ENCODE measurements at places on chromosomes 1 and 21.

- DNase-seq = no peak
These were observed 13.8 kb downstream of the GPATCH2 start for GRCh38 chr1:217617126-217617525.

DNA sequence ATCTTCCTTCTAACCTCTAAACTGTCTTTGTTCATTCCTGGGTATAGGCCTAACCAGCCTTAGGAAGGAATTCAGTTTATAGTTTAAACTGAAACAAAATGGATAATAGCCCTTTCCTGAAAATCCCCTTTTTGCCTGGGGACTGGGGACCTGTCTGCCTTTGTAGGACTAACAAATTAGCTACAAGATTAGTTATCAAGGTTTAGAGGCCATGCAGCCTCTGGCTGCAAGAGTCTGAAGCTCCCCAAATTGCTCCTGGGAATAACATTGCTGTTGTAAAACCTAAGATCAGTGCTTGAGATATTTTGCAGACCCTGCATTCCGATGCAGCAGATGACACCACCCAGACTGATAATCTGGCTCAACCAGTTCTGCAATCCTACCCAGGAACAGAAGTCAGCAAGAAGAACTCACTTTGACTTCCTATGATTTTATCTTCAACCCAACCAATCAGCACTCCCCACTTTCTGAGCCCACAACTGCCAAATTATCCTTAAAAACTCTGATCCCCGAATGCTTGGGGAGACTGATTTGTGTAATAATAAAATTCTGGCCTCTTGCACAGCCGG lies 96.6 kb upstream of the ETV3 start:
- no peak for DNase-seq

- no peak for DNase-seq
These were observed 201.6 kb downstream of the PRDM2 start for GRCh38 chr1:13901597-13901996.

DNA sequence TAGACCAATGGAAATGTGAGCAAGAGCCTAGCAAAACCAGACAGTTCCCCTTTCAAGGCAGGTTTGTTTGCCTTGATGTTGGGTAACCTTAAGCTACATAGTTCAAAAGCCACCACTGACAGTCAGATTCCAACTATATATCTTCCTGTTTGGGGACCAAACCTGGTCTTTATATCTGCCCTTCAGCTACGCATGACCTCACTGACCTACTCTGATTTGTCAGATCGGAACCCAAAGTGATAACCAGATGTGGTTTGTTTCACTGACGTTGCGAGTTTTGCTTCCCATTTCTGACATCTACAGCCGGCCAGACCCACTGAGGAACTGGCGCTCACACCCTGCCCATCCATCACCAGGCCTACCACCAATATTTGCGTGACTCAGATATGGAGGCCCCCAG lies 361.1 kb upstream of the CHRM3 start:
- no peak for DNase-seq

- no peak for DNase-seq
These were observed 49.8 kb downstream of the KCNT2 start for GRCh38 chr1:196558411-196558810.

GRCh38 chr1:201053155-201053860 lies 29.8 kb upstream of the KIF21B start:
- DNase-seq = no peak

- no peak for DNase-seq
These were observed 19.2 kb downstream of the IER5 start for GRCh38 chr1:181107711-181108110.

- peak; percentile 69 for DNase-seq
These were observed at the start of gene KLHDC9 for GRCh38 chr1:161098210-161099068. Gene KLHDC9 (plus strand): TSS chr1:161098361. CDS start chr1:161098536, 175 bp downstream.

DNA sequence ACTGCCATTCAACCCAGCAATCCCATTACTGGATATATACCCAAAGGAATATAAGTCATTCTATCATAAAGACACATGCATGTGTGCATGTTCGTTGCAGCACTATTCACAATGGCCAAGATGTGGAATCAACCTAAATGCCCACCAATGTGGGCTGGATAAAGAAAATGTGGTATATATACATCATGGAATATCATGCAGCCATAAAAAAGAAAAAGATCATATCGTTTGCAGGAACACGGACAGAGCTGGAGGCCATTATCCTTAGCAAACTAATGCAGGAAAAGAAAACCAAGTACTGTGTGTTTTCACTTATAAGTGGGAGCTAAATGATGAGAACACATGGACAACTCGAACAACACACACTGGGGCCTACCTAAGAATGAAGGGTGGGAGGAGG lies 123.7 kb downstream of the CDC7 start:
- DNase-seq = no peak

- DNase-seq = no peak
These were observed 39.3 kb downstream of the MAGI3 start for GRCh38 chr1:113429461-113430153.

GRCh38 chr1:110495926-110496600 lies 22.9 kb downstream of the KCNA10 start:
- DNase-seq = peak; percentile 76

All from CD4-positive, alpha-beta T cell (primary cell).